ENCODE measurements at places on chromosomes 5 and 9. TPM values are rescaled to one million over a fixed set of nuclear protein-coding genes. Genes with fewer than 3 reads are reported as not detected.

Gene TMEM252
- total RNA-seq: not detected

Gene MEIKIN
- not detected for total RNA-seq

Gene CDX1
- total RNA-seq: not detected

Gene LCN1
- not detected for total RNA-seq

Gene ANKRD31
- 0.09 TPM for total RNA-seq

Gene C5orf58
- not detected for total RNA-seq

Gene PCDHA3
- total RNA-seq: not detected

Gene RNF208
- total RNA-seq: 1.5 TPM

Gene SPINK13
- not detected for total RNA-seq

Gene PRR16
- 0.74 TPM for total RNA-seq

Gene FGF1
- 2.0 TPM for total RNA-seq

Gene FAM78A
- 0.37 TPM for total RNA-seq

Gene AOPEP
- 112 TPM for total RNA-seq

Gene IFNK
- not detected for total RNA-seq

Gene IPO11
- total RNA-seq: 21.3 TPM

Gene IFNA21
- total RNA-seq: not detected

Measured in airway epithelial cell (primary cell).